ENCODE measurements at places on chromosomes 5 and 9. TPM values are rescaled to one million over a fixed set of nuclear protein-coding genes. Genes with fewer than 3 reads are reported as not detected.

DNA sequence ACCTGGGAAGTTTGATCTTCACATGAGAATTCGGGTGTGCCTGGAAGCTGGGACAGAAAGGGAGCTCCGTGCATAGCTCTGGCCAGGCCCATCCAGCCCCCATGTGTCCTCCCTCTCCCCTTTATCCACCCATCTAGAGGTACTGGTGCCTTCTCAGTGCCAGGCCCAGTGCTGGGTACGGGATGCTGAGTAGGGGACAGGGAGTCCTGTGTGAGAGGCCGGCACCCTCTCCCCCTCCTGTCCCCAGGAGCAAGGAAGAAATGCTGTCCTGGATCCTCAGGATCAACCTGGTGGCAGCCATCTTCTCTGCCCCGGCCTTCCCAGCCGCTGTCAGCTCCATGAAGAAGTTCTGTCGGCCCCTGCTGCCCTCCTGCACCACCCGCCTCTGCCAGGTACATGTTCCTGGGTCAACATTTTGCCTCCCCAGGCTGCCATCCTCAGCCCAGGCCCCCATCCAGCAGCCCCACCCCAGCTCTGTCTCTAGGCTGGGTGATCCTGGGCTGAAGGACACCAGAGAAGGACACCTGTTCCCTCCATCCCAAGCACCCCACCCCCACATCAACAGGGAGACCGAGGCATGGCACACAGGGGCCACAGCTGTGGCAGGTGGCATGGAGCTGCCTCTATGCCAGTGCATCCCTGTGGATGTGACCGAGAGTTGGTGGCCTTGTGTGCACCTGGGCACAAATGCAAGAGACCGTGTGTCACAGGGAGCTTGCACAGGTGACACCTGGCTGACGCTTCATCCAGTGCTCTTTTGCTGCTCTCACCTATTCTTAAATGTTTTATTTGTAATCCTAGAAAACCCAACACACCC lies 43.0 kb downstream of the PSD2 start:
- no peak overlapping the region for H3K27ac ChIP-seq
- DNase-seq, result no peak
- no peak overlapping the region for H3K4me3 ChIP-seq
- no peaks in the 10 kb centered on the region for H3K27me3 ChIP-seq
- no peaks in the 10 kb centered on the region for H3K4me1 ChIP-seq

DNA sequence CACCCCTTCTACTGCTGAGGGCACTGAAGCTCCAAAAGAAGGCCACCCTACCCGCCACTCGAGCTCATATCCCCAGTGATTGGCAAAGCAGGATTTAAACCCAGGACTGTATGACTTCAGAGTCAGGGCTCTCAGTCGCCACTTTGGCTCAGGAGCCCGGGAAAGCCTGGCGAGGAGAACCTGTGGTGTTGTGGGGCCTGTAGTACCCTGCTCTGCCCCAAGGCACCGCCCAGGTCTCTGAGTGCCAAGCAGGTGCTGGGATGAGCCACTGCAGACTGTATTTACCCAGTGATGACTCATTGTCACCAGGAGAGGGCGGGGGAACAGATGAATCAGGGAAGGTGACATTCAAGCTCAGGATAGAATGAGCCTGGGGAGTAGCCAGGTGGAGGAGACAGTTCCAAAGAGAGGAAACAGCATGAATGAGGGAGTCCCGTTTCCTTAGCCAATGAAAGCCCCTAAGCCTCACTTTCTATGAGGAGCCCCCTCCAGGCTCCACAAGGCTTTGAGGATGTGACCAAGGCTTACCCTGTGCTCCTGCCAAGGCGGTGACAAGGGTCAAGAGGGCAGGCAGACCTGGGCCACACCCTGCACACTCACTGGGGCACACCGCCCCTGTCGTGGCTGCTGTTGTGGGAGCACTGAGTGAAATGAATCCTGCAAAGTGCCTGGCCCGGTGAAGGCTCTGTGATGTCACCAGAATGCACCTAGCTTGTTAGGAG lies 17.8 kb upstream of the DPM2 start:
- H3K4me3 ChIP-seq, result no peak overlapping the region
- no peaks in the 10 kb centered on the region for H3K27me3 ChIP-seq
- H3K36me3 ChIP-seq, result no peaks in the 10 kb centered on the region
- peaks cover 23% of the 10 kb centered on the region for H3K4me1 ChIP-seq

DNA sequence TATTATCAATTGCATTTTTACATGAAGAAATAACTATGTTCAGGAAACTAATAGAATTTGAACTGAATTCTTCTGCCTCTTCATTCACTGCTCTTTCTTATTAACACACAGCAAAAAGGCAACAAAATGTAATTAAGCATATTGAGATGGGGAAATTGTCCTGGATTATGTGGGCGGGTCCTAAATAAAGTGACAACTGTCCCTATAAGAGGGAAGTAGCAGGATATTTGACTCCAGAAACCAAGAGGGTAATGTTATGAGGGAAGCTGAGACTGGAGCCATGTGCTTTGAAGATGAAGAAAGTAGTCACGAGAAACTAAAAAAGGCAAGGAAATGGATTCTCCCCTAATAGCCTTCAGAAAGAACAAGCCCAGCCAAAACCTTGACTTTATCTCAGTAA lies 311.2 kb upstream of the PIK3R1 start:
- H3K36me3 ChIP-seq, result no peaks in the 10 kb centered on the region
- no peak for DNase-seq
- no peak overlapping the region for H3K27ac ChIP-seq
- no peaks in the 10 kb centered on the region for H3K4me1 ChIP-seq

The CEL gene
- total RNA-seq, result 0.78 TPM

The GABRA1 gene
- not detected for total RNA-seq

DNA sequence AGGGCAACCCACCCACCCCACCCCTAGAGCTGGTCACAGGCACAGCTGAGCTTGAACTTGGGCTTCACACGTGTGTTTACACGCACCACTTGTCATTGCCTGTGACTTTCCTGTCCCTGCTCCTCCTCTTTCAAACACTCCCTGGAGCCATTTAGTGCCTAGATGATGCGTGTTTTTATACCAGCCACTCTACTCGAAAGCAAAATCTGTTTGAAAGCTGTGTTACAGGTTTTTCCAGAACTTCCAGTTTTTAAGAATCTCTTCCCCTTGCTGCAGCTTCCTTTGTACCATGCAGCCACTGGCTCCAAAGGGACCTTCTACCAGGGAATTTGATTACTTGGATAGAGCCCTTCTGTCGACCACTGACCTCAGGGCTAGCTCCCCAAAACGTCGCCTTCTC lies 78.8 kb upstream of the SPRY4 start:
- H3K27me3 ChIP-seq, result no peaks in the 10 kb centered on the region
- DNase-seq, result no peak
- H3K36me3 ChIP-seq, result no peaks in the 10 kb centered on the region
- peaks cover 4% of the 10 kb centered on the region for H3K4me1 ChIP-seq
